ENCODE measurements at places on chromosomes 13 and 19.
A peak's percentile ranks its signal among the peaks of the same experiment; 100 is the strongest.

DNA sequence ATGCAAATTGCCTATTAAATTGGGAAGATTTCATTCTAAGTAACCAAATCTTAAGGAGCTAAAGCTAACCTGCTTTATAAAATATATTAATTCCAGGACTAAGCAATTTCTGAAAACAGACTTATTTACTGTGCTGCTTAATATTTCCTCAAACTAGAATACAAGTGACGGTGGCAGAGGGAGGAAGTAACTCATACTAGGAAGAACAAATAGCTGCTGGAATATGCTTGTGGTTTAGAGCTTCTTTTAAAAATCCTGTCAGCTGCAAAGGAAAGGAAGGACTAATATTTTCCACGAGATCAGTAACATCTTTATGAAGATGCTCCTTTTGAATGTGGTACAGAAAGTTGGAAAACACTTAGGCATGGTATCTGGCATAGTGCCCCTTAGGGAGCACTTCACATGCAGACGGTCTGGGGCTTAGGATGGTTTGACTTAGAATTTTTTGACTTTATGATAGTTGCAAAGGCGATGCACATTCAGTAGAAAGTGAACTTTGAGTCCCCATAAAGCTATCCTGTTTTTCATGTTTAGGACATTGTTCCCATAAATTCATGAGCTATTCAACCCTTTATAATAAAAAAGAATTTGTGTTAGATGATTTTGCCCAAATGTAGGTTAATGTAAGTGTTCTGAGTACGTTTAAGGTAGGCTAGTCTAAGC lies 3.4 kb upstream of the HNRNPA1L2 start:
- no peak for DNase-seq

DNA sequence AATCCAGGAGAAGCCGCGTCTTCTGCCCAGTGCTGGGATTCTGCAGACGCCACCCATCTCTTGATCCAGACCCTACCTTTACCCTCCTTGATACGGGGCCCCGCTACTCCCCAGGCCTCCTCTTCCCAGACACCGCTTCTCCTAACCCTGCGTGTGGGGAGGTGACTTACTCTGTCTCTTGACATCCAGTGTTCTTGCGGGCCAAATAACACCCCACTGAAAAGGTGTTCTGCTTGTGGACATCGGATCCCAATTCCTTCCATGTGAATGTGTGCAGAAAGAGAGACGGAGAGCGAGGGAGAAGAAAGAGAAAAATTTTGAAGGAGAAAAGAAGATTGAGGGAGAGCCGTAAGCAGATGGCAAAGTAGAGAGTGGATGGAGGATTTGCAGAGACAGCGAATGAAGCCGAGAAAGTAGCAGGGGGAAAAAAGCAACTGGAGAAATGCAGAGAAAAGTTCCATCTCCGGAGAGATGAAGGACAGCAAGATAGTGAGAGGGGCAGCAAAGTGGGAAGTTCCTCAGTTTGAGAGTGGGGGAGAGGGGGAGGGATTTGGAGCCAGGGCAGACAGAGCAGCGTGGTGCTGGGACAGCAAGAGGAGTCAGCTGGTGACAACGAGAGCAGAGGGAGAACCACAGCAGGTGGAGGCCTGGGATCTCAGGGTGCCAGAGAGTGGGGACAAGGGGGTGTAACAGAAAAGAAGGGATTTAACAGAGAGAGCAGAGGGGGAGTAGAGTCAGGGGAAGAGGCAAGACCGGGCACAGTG lies 814 bp downstream of the ZNF480 start:
- no peak for DNase-seq

- no peak for DNase-seq
These were observed 276.4 kb downstream of the KCNRG start for GRCh38 chr13:50291611-50292010.

DNA sequence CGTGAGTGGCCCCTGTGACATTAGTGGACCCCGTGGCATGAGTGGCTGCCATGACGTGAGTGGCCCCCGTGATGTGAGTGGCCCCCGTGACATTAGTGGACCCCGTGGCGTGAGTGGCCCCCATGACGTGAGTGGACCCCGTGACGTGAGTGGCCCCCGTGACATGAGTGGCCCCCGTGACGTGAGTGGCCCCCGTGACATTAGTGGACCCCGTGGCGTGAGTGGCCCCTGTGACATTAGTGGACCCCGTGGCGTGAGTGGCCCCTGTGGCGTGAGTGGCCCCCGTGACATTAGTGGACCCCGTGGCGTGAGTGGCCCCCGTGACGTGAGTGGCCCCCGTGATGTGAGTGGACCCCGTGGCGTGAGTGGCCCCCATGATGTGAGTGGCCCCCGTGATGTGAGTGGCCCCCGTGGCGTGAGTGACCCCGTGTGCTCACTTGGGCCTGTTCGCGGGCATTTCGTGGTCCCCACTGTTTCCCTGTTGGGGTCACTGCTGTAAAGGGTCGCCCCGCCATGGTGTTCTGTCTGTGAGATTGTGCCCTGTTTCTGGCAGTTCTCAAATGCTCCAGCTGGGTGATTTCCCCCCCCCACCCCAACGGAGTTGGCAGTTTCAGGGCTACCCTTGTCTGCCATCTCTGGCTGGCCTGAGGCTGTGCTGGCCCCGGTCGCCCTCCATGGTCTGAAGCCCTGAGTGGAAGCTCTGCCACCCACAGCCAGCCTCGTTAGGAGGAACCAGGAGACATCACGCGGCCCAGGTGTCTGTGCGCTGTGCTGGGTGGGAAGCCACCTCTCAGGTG lies 64.2 kb downstream of the MCF2L start:
- DNase-seq: no peak

DNA sequence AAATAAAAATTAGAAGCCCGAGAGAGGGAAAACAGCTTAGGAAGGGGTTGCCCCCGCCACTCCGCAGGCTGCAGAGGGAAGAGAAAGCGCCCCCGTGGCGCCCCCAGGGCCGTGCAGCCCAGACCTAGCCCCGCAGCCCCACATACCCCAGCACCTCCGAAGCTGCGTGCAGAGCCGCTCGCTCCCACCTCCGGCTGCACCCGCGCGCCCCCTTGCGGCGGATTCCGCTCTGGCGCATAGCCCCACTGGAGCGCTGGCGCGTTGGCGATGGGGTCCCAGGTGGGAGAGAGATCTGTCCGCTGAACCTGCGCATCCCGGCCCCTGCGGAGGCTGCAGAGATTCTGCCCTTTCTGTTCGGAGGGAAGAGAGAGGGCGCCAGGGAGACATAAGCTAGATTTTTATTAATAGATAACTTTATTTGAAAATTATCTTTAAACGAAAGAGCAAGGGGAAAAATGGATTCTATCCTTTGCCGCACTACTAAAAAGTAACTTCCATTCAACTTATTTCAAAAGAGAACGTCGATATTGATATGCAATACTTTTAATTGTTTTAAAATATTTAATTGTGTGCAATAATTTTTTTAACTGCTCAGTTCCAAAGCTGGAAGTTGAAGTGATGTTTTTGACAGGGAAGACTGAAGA lies 11.7 kb upstream of the CLN5 start:
- DNase-seq: peak; percentile 84

- DNase-seq: no peak
These were observed 20.5 kb upstream of the IGFL1 start for GRCh38 chr19:46209051-46209450.

DNA sequence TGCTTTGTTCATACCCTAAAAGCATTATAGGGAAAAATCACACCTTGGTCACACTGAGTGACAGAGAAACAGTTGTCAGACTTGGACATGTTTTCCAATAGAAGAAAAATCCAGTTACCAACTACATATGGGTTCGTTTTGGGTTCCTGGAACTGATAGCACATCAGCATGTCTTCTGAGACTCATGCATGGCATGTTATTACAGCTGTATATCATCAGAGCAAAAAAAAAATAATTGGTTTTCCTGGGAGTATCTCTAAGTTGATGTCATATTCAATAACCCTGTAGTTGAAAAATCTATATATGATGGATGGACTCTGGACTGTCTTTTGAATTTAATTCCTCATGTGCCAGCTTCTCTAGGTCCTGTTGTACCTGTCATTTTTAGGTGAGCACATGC lies 211.6 kb downstream of the DNAJC15 start:
- no peak for DNase-seq

DNA sequence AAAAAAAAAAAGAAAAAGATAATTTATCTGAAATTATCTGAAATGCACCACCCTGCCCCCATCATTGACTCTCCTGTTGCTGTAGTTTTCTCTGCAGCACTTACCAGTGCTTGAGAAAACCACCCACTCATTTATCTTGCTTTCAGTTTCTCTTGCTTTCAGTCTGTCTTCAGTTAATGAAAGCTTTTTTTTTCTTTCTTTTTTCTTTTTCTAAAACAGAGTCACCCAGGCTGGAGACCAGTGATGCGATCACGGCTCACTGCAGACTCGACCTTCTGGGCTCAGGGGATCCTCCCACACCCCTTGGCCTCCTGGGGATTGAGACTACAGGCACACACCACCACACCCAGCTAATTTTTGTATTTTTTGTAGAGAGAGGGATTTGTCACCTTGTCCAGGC lies 4.3 kb upstream of the ACP5 start:
- no peak for DNase-seq

DNA sequence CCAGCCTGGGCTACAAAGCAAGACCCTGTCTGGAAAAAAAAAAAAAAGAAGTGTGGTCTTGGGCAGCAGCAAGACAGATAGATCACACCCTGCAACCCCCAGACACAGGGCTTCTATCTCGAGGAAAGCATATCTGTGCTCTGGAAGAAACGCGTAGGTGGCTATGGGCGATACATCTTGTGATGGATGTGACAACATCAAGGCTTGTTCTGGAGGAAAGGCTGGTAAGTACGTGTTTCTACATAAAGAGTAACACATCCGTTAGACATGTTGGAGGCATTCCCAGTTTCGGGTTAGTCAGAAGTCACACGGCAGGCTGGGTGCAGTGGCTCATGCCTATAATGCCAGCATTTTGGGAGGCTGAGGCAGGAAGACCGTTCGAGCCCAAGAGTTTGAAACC lies 6.6 kb upstream of the DHDH start:
- no peak for DNase-seq

DNA sequence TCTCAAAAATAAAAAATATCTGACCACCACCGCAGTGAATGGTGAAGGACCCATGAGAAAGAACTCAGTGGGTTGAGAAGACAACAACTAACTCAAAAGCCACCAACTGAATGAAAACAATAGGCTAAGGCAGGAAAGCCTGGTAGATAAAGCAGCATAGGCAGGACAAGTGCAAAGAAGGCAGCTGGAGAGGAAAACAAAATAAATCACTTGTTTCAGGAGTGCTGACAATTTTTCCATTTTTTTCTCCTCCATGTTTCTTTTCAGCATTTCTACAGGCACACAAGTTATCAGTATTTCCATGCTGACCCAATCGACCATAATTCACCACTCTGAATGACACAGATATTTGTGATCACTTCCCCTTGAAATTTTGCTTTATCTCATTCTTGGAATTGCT lies 597.8 kb downstream of the LIG4 start:
- DNase-seq: no peak

GRCh38 chr19:18966307-18966706 lies 25.3 kb upstream of the HOMER3 start:
- no peak for DNase-seq

- no peak for DNase-seq
These were observed 283.6 kb downstream of the LMO7 start for GRCh38 chr13:75919660-75920199.

- DNase-seq: no peak
These were observed 17.6 kb downstream of the PPP1R12C start for GRCh38 chr19:55099557-55100506.

GRCh38 chr13:110431425-110432294 lies 124.6 kb downstream of the COL4A2 start:
- no peak for DNase-seq

DNA sequence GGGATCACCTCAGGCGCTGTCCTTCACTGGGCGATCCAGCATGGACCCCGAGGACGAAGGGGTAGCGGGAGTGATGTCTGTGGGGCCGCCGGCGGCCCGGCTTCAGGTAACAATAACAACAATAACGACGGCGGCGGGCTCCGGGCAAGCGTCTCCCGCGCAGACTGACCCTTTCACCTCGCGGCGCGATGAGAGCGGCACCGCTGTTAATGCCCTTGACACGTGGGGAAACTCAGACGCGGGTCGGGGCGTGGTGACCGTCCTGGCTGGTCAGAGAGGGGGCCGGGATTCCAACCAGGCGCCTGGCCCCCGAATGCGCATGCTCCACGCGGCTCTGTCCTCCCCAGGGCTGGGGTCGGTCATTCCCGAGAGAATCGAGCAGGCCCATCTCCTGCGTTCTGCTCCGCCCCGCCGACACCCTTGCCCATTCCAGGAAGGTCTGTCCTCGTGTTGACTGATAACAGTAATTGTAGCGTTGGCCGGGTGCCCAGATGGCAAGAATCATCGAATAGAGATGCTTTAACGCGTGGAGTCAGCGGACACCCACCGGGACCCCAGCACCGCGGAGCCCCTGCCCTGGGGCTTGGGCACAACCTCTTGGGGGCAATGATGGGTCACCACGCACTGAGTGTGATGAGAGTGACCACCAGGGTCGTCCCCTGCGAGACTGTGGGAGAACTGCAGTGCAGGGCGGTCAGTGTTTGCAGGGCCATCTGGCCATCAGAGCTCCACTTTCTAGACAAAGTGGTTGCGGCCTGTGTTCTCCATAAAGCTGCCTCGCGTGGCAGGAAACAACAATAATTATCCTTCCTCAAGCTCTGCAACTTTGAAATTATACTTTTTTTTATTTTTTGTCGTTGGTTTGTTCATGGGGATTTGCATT lies 528 bp downstream of the ZNF8 start:
- peak; percentile 14 for DNase-seq

All from GM18507 (cell line).